ENCODE measurements at places on chromosomes 7 and 10.
A peak's percentile ranks its signal among the peaks of the same experiment; 100 is the strongest.

DNA sequence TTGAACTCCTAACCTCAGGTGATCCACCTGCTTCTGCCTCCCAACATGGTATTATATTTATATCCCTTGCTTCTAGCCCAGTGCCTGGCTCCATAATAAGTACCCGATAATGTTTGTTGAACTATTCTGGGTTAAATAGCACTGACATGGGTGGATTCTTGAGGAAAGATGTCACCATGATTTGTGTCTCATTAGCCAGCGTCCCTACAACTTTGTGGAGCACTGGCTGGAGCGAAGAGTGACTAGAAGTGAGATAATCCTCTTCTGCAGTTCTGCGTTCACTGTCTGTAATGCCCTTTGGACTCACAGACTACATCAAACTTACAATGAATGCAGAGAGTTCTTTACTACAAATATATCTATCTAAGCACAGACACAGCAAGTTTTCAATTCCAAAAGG, 16.9 kb upstream of the AKR1E2 start:
- no peak for DNase-seq

DNA sequence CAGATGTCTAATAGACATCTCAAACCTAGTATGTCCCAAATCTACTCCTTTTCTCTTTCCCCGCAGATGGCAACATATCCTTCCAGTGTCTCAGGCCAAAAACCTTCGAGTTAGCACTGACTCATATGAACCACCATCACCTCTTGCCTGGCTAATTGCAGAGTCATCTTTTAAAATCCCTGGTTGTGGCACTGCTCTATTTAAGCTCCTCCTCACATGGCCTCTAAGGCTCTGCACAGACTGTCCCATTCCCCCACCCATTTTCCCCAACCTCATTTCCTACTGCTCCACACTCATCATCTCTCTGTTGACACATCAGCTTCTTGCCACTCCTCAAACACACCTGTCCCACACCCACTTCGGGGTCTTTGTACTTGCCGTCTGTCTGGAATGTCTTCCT, 16.8 kb upstream of the HBP1 start:
- no peak for DNase-seq

GRCh38 chr10:124074501-124075109, 18.8 kb downstream of the CHST15 start:
- peak; percentile 38 for DNase-seq

DNA sequence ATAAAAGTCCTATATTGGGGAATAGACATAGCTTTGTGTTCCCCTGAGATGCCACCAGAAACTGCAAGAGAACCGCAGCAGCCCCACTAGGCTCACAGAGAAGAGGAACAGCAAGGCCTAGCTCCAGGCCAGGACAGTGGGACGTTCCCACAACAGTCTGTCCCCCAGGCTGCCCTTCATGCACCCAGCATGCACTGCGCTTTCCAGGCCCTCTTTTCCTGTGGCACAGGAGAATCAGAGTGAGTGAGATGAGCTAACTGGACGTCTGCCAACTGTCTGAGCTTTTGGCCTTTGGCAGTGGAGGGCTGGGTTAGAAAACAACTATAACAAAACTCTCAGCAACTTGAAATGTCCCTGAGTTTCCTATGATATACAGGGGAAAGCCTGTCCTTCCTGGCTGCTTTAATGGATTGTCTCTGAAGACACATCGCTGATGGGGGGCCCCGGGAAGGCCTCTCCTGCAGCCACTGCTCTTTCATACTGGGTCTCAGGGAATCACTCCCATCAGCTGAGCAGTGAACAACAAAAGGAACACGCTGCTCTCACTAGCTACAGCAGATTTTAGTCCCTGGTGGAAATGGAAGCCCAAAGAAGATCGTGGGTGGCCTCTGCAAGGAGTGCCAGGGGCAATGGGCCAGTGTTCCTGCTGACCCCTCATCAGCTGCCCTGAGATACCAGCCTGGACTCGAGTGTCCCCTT, 53.5 kb downstream of the PODXL start:
- DNase-seq: peak; percentile 31

DNA sequence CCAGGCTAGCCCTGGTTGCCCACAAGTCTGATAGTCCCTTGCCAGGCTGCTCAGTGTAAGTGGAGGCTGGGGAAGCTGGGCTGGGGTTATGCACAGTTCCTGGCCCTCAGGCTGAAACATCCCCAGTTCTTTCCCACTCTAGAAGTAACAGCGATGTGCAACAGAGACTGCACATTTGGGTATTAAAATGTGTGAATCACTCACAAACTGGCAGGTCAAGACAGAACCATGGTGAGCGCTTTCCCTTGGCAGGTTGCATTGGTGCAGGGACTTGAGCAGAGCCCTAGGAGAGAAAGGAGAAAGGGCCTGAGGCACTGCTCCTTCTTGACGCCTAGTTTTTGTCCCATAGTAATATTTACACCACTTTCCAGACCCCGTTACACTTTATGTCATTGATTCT, 56.1 kb upstream of the SLC35B4 start:
- DNase-seq: no peak

DNA sequence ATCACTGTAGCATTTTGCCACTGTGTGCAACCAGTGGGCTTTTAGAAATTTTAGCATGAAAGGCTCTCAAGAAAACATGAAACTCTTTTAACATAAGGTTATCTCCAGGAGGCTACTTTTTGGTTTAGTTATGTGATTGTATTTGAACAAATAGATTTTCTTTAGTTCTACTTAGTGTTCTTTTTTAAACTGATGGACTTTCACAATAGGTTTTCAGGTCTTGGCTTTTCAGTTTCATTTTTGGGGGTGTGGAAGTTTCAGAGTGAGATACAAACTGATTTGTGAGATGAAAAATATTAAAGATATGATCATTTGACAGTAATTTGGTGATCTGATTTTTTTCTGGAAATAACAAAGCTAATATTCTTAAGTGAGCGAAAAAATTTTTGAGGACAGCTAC, 344.1 kb downstream of the PHF14 start:
- no peak for DNase-seq

DNA sequence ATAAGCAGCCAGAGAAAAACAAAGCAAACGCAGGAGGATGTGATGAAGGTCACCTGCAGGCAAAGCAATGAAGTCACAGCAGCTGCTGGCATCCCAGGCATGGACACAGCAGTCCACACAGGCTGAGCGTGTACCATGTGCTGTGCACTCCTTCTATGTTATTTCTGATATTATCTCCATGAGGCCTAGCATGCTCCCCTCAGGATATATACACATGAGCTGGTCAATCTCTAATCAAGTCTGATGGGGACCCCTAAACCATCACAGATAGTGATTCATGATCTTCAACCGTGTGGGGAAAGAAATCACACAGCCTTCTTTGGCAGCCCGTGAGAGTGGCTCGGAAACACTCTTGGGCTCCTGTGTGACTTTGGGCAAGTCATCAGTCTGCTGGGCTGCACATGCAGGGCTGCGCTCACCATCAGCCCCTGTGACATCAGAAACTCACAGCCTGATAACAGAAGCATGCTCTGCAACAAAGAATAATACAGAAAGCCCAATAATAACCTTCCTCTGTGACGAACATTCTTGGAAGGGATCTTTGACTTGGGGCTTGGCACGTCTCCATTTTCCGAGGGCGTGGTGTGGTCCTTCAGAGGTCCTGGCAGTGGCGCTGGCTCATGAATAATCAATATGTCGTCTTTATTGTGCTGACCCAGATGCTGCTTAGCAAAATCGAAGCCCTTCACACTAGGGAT, 83.0 kb upstream of the ATP6V0A4 start:
- DNase-seq: no peak

- DNase-seq: no peak
Measured at GRCh38 chr7:38154278-38154677, 23.8 kb upstream of the STARD3NL start.

DNA sequence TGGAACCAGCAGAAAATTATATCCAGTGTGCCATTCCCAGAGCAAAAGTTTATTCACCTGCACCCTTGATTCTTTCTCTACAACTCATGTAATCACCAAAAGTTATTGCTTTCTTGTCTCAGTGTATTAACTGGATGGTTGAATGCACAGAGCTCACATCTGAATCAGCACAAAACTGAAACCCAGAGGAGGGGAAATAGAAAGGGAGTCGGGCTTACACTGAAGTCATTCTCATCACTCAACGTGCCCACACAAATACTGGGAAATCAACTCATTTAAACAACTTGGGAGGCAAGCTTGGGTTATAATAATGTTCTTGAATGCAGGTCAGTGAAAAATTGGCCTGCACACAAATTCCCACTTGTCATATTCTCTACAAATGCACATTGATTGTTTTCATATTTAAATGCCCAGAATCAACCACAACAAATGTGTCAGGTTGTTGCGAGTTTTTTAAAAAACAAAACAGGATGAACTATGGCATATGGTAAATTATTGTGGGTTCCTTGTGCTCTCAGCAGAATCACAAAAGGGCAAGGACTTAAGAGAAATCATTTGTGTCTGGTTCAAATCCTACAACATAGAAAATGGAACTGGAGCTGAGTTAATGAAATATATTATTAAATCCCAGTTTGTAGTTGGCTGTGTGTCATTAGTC, 125.9 kb upstream of the NOBOX start:
- no peak for DNase-seq

- no peak for DNase-seq
Measured at GRCh38 chr7:127409629-127410028, 17.1 kb upstream of the ZNF800 start.

DNA sequence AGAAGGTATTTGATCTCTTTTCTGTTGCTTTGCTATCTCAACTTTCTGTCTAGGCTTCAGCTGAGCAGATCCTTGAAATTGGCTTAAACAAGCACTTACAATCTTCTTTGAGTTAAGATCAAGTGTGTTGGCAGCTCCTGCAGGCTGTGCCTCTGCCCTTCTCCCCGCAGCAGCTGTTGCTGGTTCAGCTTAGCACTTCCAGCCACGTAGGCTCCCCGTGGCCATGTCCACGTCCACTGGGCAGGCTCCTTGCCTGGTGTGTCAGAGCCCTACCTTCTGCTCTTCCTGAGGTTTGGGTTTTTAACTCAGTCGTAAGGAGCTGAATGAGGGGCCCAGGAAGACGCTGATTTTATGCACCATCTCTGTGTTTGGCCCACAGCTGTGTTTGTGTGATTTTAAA, 47.2 kb downstream of the CAMK1D start:
- no peak for DNase-seq

- DNase-seq: peak; percentile 72
Measured at GRCh38 chr10:116490028-116490662, 55.6 kb upstream of the PNLIP start.

DNA sequence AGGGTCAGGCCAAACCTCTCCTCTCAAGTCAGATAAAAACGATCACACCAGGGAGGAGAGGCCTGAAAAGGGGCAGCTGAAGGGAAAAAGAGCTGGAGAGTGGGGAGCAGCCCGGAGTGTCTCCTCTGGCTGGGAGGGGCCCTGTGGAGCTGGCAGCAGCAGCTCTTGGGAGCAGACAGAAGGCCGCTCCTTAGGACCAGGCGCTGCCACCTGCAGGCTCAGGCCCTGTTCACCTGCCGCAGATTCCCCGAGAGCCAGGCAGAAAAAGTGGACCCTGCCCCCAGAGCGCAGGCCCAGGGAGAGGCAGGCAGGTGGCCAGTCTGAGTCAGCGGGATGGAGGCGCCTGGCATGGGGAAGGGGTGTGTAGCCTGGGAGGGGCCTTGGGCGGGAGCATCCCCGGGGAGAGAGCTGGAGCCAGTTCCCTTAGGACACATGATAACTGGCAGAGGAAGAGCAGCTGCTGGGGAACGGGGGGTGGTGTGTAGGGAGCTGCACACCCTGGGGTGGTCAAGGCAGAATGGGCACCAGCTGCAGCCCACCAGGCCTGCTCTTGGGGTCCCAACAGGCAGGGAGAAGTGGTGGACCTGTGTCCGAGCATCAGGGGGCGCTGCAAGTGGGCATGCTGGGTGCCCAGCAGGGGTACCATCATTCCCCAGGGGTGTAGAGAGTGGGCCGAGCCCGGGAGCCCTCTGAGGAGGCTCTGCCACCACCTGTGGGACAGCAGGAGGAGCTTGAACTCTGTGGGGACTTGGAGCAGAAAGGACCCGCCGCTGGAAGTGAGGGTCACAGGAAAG, 177.2 kb upstream of the RHEB start:
- no peak for DNase-seq

DNA sequence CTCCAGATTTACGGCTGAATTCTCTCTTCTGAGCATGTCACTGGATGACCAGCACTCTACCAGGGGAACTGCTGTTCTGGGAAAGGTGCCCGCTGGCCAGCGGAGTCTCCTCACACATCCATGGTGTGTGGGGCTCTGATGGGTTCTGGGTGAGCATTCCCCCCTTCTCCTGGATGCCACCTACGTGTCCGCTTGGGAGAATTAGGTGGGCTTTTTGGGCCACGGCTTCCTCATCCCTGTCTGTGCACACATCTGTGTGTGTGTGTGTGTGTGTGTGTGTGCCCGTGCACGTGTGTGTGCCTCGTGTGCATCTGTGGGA, 163.0 kb downstream of the DNAJB6 start:
- no peak for DNase-seq

GRCh38 chr10:125265579-125265955, 105.2 kb upstream of the CTBP2 start:
- no peak for DNase-seq

DNA sequence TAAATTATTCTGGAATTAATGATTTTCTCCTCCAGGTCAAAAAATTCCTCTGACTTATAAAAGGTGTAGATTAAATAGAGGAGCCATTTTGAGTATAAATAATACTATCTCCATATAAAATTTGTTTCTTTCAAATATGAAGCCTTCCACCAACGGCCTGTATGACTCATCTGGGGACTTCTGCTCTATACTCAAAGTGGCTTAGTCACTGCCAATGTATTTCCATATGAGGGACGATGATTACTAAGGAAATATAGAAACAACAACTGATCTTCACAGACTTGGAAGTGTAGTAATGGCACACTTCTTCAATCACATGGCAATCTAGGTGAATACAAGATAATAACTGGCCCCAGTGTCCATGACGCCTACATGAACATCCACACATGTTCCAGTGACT, 335.6 kb upstream of the HGF start:
- DNase-seq: peak; percentile 1

- no peak for DNase-seq
Measured at GRCh38 chr7:68224041-68224741, 1227.6 kb downstream of the TYW1 start.

- DNase-seq: no peak
Measured at GRCh38 chr7:43491984-43492383, 90.9 kb upstream of the STK17A start.

GRCh38 chr7:8499128-8499527, 65.7 kb downstream of the NXPH1 start:
- DNase-seq: no peak

- no peak for DNase-seq
Measured at GRCh38 chr10:84842593-84842992, 514.2 kb downstream of the CCSER2 start.

DNA sequence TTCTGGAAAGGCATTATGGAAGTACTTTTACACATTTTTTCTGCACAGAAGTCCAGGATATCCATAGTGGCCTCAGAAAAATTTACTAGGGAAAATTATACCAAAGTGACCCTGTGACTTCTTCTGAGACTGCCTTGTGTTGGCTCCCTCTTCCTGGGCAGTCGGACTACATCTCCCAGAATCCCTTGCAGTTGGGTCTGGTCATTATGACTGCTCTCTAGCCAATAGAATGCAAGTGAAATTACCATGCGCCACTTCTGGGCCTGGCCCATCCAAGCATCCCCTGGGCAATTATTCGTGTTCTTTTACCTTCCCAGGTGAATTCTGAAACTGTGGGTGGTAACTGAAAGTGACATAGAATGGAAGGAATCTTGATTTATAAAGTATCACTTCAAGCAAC, 430.9 kb downstream of the ACTR3B start:
- DNase-seq: peak; percentile 38

All from hematopoietic multipotent progenitor cell treated with erythropoietin and hydrocortisone succinate and interleukin-3 and kit ligand, for 4 days (in vitro differentiated cells).